ENCODE measurements at places on chromosomes 16 and 17. TPM values are rescaled to one million over a fixed set of nuclear protein-coding genes. Genes with fewer than 3 reads are reported as not detected.

The SLC6A2 gene
- total RNA-seq: not detected

The ZFP3 gene
- total RNA-seq: 0.81 TPM

The NKIRAS2 gene
- 45.6 TPM for total RNA-seq

The NLGN2 gene
- total RNA-seq: 21.8 TPM

The KRTAP9-8 gene
- not detected for total RNA-seq

The TBC1D3D gene
- not detected for total RNA-seq

The ADAP2 gene
- total RNA-seq: 3.1 TPM

The PTGES3L gene
- total RNA-seq: 0.69 TPM

The C16orf89 gene
- total RNA-seq: not detected

The LLGL2 gene
- 30.9 TPM for total RNA-seq

The PSMC3IP gene
- 38.0 TPM for total RNA-seq

The REXO5 gene
- 4.7 TPM for total RNA-seq

The SMIM5 gene
- 0.74 TPM for total RNA-seq

The DNAH2 gene
- total RNA-seq: not detected

The PLSCR3 gene
- total RNA-seq: 46.1 TPM

The MPHOSPH6 gene
- 29.4 TPM for total RNA-seq

The GPT2 gene
- 7.2 TPM for total RNA-seq

The GSDMA gene
- total RNA-seq: not detected

The MYH2 gene
- not detected for total RNA-seq

The KRTAP9-4 gene
- not detected for total RNA-seq

The CALB2 gene
- total RNA-seq: 4.7 TPM

The RNF43 gene
- 0.38 TPM for total RNA-seq
